ENCODE measurements at places on chromosomes 7 and 10.

DNA sequence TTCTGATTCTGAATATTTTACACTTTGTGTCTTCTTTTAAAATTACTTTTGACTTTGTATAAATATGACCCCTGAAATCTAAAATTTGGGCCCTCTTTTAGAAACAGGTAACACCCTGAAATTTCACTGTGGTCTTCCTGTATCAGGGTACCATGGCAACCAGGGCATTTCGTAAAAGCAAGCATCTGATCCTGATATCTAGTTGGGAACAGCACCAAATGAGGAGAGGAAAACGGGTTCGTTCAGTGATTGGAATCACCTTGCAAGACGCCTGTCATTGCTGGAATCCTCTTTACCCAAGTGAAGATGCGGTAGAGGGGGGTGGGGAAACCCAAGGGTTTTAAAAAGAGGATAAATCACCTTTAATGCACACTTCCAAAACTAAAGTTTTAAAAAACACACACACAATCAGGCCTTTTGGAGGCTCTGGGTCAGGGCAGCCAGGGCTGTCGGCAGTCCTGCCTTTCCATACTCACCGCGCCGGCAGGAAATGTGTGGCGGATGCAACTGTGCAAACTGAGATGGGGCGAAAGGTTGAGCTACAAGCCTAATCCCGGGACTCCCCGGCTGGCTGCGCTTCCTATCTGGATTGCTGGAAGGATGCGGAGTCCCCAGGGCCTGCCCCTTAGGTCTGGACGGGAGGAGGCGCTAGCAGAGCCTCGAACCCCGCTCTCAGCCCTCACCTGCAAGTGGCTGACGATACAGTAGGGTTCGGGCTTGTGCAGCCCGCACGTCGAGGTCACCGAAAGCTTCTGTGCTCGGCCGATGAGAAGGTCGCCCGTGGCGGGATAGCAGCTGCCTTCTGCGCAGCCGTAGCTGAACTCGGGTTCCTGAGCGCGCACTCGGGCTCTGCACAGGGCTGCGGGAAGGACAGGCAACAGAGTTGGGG is 1.8 kb downstream of the LAMB1 start:
- DNase-seq = no peak

- DNase-seq = no peak
Measured at GRCh38 chr7:33698041-33698440, 207.3 kb upstream of the BMPER start.

- DNase-seq = no peak
Measured at GRCh38 chr7:2498708-2499107, 20.9 kb upstream of the LFNG start.

DNA sequence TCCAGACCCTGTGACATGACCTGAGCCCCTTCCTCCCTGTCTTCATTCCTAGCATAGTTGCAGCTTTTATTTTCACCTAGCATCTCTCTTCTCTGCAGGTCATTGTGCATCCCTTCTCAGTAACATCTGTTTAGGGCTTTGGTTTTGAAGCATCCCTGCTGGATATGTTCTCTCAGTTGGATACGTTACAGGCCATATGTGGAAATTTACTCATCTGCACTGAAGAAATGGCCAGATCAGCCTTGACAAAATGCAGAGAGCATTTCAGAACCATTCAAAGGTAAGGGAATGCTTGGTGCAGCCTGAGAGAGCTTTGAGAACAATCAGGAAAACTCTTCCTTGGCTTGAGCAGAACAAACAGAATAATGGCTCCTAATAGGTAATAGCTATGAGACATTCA is 647.0 kb downstream of the KCNMA1 start:
- no peak for DNase-seq

DNA sequence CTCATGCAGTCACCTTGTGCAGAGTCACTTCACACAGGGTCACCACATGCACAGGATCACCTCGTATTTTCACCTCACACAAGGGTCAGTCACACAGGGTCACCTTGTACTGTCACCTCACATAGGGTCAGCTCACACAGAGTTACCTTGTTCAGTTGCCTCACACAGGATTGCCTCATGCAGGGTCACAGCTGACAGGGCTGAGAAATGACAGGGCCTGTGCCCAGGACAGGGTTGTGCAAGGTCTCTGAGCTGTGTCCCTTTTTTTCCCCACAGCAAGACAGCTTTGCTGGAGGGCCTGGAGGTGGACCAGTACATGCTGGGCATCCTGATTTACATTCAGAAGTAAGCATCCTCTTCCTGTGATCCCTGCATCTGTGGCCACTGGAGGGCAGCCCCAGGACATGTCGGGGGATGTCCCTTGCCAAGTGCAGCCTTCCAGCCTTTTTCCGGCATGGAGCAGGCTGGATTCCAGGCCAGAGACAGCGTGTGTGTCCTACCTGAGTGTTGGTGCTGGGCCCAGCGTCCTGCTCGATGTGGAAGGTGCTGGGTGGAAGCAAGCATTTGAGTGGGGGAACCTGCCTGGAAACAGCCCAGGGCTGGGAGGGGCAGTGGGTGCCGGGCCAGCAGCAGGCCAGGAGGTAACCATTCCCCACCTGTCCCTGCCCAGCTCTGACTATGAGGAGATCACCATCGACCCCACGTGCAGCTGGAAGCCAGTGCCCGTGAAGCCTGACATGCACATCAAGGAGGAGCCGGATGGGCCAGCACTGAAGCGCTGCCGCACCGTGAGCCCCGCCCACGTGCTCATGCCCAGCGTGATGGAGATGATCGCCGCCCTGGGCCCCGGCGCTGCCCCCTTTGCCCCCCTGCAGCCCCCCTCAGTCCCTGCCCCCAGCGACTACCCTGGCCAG is 16.3 kb downstream of the ZMIZ2 start:
- no peak for DNase-seq

DNA sequence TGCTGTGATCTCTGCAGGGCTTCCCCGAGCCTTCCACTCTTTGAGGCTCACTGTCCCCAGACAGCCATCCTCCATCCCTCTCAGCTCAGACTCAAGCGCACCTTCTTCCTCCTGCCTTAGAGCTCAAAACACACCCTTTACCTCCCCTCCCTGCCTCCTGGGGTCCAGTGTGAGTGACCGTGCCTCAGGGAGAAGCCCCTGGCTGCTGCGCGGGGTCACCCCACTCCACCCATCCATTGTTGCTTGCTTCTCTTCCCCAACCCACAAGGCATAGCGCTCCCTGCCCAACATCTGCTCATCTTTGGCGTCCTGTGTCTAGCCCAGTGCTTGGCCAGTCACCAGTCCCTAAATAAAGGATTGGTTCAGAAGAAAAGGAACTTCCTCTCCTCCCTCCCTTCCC is 170.3 kb downstream of the TCERG1L start:
- no peak for DNase-seq

DNA sequence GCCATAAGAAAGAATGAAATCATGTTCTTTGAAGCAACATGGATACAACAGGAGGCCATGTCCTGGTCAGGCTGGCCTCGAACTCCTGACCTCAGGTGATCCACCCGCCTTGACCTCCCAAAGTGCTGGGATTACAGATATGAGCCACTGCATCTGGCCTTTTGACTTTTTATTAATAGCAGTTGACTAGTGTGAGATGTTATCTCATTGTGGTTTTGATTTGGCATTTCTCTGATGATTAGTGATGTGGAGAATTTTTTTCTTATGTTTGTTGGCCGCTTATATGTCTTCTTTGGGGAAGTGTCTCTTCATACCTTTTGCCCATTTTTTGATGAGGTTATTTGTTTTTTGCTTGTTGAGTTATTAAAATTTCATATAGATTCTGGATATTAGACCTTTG is 400.9 kb downstream of the SUGCT start:
- no peak for DNase-seq

DNA sequence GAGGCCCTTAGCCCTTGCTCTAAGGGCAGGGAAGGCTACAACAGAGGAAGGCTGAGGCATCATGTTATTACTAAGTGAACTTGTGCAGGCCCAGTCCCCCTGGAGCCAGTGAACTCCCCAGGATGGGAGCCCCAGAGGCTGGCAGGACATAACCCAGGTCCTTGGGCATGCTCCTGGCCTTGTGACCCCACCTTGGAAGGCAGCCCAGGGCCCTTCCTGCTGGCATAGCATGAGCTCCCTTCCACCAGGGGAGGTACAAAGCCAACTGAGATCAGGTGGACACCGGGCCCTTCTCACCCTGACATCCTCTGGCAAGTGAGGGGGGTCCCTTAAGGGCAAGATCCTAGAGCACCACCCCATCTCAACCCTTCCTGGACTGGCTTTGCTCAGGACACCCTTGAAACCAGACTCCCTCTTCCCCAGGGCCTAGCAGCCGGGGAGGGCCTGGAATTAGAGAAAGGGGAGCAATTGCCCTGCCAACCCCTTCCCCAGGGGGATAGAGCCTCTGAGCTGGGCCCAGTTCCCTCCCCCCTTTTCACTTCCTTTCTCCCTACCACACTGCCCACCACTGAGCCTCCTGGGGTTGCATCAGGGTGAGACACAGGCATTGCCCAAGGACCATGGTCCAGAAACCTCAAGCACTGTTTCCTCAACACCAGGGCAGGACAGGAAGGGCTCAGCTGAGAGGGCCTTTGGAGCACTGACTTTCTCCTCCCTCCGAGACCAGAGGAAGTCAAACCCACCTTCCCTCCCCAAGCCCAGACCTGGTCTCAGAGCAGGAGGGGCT is 1.8 kb upstream of the VSIR start:
- no peak for DNase-seq

DNA sequence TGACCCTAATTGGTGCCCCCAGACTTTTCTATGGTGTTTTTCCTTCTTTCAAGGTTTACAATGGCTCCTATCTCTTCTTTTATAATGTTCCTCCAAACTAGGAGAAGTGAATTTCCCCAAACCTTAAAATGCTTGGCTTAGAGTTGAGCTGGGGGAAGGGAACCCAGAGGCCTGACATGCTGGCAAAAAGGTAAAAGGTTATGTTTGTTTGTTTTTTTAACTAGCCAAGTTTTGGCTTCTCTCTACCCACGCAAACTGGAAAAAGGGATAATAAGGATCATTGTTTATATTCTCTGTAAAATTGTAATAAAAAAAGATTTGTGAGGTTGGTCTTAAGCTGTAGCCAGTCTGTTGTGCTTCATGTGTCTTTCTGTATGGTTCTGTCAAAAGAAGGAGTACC is 477.0 kb downstream of the IPMK start:
- no peak for DNase-seq

DNA sequence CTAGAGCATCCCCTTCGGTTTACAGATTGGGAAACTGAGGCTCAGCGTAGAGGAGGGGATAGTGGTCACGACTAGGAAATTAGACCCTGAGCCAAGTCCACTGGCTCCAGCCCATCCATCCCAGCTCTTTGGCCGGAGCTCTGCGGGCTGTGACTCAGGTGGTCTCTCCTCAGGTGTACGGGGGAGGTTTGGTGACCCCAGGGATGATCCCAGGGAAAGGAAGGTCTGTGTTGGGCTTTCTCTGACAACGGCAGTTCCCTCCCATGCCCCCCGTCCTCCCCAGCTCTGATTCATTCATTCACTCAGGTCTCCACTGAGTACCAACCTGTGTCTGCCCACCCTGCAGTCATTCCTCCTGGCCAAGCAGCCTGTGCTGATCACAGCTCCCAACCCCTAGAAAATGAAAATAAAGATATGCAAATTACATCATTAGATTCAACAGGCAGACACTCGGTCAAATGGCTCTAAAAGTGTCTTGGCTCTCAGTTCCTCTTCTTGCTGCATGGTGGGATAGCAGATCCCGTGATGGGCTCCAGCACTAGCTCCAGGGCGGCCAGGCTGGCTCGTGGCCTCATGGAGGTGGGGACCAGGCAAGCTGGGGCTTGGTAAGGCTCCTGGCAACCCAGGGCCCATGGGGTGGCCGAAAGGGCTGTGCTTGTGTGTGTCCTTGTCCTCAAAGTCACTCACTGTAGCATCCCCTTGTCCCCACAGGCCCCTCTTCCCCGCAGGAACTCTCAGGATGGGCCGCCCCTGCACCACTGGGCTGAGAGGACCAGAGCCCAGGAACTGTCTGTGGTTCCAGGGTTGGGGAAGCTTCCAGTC is 37.8 kb downstream of the CLRN3 start:
- DNase-seq = no peak

DNA sequence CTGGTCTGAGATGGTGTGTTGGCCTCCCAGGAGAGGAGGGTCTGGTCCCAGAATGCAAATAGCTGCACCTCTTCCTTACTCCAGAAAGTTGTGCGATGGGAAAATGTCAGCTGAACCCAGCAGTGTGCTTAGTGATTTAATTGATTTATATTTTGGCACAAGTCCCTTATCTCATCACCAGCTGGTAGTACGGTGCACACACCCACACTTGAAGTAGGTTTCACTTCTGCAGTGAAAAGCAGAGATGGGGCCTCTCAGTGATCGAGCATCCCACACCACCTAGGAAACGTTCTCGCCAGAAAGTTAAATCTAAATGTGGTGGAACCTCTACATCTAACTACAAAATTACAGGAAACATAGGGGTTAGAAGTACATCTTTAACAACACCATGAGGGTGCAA is 80.4 kb downstream of the UBE3C start:
- no peak for DNase-seq

All from stimulated activated CD4-positive, alpha-beta T cell treated with anti-CD3 and anti-CD28 coated beads, Interleukin-4, amount 100 ng/mL, for 4 hours (primary cell).